ENCODE measurements at places on chromosomes 13 and 19. TPM values are rescaled to one million over a fixed set of nuclear protein-coding genes. Genes with fewer than 3 reads are reported as not detected.

The MEIOSIN gene
- polyA plus RNA-seq = not detected

The MYH14 gene
- 110 TPM for polyA plus RNA-seq

The ZNF880 gene
- 5.4 TPM for polyA plus RNA-seq

The VSIG10L gene
- 227 TPM for polyA plus RNA-seq

The PPFIA3 gene
- 15.2 TPM for polyA plus RNA-seq

The MOB3A gene
- polyA plus RNA-seq = 11.0 TPM

The ZNF440 gene
- polyA plus RNA-seq = 16.1 TPM

The CYP2A7 gene
- not detected for polyA plus RNA-seq

The CCL25 gene
- polyA plus RNA-seq = not detected

The FFAR1 gene
- not detected for polyA plus RNA-seq

The TEX26 gene
- not detected for polyA plus RNA-seq

The CD79A gene
- 0.57 TPM for polyA plus RNA-seq

The ZNF134 gene
- polyA plus RNA-seq = 2.8 TPM

The HRC gene
- 0.39 TPM for polyA plus RNA-seq

The SLC7A10 gene
- polyA plus RNA-seq = 0.04 TPM

The SELENOV gene
- polyA plus RNA-seq = not detected

The BEST2 gene
- polyA plus RNA-seq = 0.06 TPM

The FBXL12 gene
- 15.3 TPM for polyA plus RNA-seq

The TEAD2 gene
- 6.0 TPM for polyA plus RNA-seq

The KLK15 gene
- not detected for polyA plus RNA-seq

The CADM4 gene
- polyA plus RNA-seq = 21.7 TPM

The SIRT2 gene
- 36.1 TPM for polyA plus RNA-seq

The N4BP2L1 gene
- 8.4 TPM for polyA plus RNA-seq

The ZNF90 gene
- polyA plus RNA-seq = 1.0 TPM

The PINLYP gene
- 13.5 TPM for polyA plus RNA-seq

All from esophagus (tissue), 2 donors.